ENCODE measurements at places on chromosomes 2 and 18. TPM values are rescaled to one million over a fixed set of nuclear protein-coding genes. Genes with fewer than 3 reads are reported as not detected.

LONRF2 gene
- total RNA-seq = 1.1 TPM

- H3K36me3 ChIP-seq = no peaks in the 10 kb centered on the region
- no peaks in the 10 kb centered on the region for H3K4me1 ChIP-seq
- H3K27ac ChIP-seq = no peak overlapping the region
- no peaks in the 10 kb centered on the region for H3K27me3 ChIP-seq
Observed at GRCh38 chr2:31249009-31249690, 15.2 kb downstream of the EHD3 start.

GRCh38 chr18:62436636-62437234 is 86.1 kb upstream of the ZCCHC2 start:
- no peaks in the 10 kb centered on the region for H3K27me3 ChIP-seq
- H3K4me1 ChIP-seq = no peaks in the 10 kb centered on the region
- no peak overlapping the region for H3K4me3 ChIP-seq
- no peak overlapping the region for H3K27ac ChIP-seq
- no peaks in the 10 kb centered on the region for H3K36me3 ChIP-seq
- DNase-seq = no peak

DNA sequence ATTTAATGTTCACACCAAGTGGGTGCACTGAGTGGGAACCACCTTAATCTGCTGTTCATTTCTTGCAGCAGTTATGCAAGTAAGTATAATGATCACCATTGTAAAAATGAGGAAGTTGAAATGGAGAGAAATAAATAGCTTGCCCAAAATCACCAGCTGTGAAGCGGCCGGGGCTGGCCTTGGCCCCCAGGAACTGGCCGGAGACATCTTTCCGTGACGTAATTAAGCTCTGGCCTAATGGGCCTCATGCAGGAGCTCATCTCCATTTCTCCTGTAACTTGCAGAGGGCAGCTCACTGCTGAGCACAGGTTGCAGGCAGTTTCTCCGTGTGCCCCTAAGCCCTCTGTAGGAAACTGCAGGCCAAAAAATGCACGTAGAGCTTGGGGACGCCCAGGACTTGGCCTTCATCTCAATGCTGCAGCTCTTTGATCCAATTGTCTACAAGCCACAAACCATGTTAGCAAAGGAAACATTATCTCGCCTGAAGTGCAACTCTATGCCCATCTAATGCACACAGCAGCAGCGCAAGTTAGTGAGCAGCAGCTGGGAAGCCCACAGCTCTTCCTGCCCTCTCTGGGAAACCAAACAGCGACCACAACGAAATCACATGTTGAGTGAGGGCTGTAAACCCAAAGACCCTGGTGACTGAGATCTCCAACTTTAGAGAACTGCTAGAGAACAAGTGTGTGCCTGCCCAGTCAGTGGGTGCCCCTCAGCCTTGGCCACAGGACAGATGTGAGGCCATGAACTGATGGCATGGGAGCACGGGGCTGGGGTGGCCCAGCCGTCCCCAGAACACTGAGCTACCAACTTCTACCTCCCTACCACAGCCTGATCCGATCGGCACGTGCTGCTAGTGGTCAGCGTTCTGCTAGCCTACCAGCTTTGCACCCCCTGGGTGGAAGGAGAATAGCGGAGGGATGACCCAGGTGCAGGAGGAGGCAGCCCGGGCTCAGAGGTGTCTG is 28.8 kb downstream of the APCDD1 start:
- no peak overlapping the region for H3K27ac ChIP-seq
- H3K4me1 ChIP-seq = no peaks in the 10 kb centered on the region
- no peak for DNase-seq
- no peak overlapping the region for H3K4me3 ChIP-seq
- H3K36me3 ChIP-seq = no peaks in the 10 kb centered on the region

GRCh38 chr18:13409997-13410396 is 191.4 kb downstream of the LDLRAD4 start:
- peaks cover 30% of the 10 kb centered on the region for H3K27me3 ChIP-seq
- no peak overlapping the region for H3K4me3 ChIP-seq
- no peak overlapping the region for H3K27ac ChIP-seq

DNA sequence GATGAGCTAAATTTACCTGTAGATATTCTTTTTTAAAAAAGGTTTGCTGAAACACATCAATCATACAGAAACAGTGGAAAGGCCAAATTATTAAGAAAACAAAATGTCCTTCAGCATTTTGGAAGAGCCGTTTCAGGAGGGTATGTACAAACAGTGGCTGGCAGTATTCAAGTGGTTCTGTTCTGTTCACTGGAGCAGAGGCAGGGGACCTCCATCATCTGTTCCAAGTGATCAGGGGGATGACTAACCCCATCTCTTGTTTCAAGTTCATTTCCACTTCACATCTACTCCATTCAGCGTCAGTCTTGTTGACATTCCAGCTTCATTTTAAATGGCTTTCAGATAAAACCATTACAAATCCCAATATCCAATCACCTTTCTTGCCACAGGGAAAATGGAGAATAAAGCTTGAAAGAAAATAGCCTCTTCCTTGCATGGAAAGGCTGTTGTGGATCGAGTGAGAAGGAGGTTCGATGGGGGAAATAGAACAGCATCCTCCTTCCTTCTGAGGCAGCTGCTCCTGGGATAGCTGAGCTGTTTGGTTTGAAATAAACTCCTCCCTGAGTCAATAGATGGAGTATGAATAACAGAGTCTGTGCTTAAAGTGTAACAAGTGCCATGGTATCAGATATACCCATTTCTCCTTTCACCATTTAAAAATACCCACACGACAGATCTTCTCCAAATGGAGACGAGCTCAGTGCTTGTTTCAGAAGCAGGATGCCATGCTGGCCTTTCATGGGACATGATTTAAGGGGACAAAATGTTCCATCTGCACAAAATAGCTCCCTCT is 63.7 kb upstream of the OTOF start:
- DNase-seq = no peak
- H3K27me3 ChIP-seq = peaks cover 10% of the 10 kb centered on the region
- H3K36me3 ChIP-seq = no peaks in the 10 kb centered on the region
- no peak overlapping the region for H3K27ac ChIP-seq
- H3K4me1 ChIP-seq = no peaks in the 10 kb centered on the region
